ENCODE measurements at places on chromosomes 1 and 21.

DNA sequence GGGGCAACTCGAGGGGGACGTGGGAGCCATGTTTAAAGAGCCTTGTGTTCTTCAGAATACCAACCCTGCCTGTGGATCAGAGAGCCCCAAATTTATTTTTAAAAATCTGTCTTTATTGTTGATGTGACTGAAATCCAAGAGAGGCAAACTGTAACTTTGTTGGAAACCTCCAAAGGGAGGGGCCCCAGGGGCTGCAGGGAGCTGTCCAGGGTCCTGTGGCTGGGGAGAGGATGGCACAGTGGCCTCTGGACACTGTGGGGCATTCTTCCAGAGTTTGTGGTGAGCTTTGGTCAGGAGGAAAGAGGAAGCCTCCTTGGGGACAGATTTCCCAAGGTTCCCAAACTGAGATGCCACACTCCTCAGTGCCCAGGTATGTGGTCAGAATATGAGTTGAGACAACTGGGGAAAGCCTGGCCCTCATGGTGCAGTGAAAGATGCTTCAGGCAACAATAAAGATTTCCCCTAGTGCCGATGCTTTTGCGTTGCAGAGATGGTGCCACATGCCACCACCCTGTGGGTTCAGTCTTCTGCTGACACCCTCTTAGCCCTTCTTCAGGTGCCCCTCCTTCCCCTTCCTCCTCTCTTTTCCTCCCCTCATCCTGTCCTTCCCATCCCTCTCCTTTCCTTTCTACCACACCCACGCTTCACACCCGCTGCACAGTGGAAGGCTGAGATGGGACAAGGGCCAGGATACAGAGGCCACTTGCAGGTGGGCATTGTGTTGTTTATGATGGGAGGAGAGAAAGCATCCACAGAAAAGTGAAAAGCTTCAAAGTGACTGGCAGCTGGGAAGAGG is 122.1 kb downstream of the UCK2 start:
- DNase-seq: no peak

GRCh38 chr1:44542420-44543063 is 131.7 kb downstream of the TMEM53 start:
- no peak for DNase-seq

GRCh38 chr1:159743651-159744410 is 29.4 kb upstream of the CRP start:
- DNase-seq: no peak

- peak; percentile 30 for DNase-seq
These were observed 67.4 kb downstream of the DMRTB1 start for GRCh38 chr1:53526451-53527101.

GRCh38 chr21:34800797-34801518 is 132.2 kb downstream of the CLIC6 start:
- DNase-seq: no peak

DNA sequence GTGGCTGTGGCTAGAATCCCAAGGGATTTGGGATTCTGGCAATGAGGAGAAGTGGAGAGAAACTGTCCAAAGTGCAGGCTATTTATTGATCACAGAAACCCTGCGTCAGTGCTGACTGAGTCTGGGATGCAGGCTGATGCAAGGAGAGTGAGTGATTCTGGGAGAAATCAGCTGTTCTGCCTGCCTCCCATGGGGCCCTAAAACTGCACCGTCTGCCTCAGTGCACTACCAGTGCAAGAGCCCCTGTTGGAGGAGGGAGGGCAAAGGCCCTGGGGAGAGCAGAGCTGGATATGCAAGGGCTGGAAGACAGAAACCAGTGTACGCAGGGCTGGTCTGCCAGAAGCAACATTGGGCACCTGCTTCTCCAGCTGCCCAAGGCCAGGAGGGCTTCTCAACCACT is 42.6 kb downstream of the C1orf198 start:
- DNase-seq: no peak

DNA sequence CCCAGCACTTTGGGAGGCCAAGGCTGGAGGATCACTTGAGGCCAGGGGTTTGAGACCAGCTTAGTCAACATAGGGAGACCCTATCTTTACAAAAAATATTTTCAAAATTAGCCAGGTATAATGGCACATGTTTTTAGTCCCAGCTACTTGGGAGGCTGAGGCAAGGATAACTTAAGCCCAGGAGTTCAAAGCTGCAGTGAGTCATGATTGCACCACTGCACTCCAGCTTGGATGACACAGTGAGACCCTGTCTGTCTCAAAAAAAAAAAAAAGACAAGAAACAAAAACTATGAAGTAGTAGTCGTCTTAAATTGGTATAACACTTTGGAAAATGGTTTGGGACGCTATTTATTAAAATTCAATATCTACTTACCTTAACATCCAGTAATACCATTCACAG is 7.7 kb downstream of the AIM2 start:
- peak; percentile 51 for DNase-seq

DNA sequence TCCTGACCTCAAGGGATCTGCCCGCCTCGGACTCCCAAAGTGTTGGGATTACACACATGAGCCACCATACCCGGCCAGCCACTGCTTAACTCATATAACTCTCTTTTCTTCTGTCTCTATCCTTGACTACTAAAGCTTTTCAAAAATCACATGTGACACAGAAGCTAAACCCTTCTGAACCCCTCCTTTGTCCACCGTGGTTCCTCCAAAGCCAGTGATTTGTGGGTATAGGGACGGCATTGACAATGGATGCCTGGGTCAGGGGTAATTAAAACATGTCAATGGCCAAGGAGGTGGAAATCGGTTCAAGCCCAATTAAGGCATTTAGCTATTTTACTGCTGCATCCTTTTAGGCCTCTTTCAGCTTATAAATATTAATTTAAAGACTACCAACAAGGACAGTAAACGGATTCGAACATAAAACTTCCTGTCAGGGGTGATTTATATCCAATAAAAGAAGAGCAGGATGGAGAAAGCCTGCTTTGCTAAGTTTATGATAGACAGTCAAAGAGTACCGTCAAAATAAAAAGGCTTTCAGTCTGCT is 242.3 kb downstream of the GPATCH2 start:
- no peak for DNase-seq

- DNase-seq: no peak
These were observed 186.3 kb downstream of the TPR start for GRCh38 chr1:186188736-186189135.

GRCh38 chr1:35270836-35271235 is 2.3 kb downstream of the ZMYM4 start:
- no peak for DNase-seq

- DNase-seq: peak; percentile 85
These were observed 15.4 kb upstream of the GPR37L1 start for GRCh38 chr1:202107321-202107761.

GRCh38 chr1:93619507-93620171 is 62.0 kb downstream of the BCAR3 start:
- DNase-seq: no peak

- DNase-seq: peak; percentile 79
These were observed 1.2 kb downstream of the PIK3C2B start for GRCh38 chr1:204493145-204493983.

GRCh38 chr1:31263408-31263807 is 23.7 kb upstream of the NKAIN1 start:
- DNase-seq: no peak

DNA sequence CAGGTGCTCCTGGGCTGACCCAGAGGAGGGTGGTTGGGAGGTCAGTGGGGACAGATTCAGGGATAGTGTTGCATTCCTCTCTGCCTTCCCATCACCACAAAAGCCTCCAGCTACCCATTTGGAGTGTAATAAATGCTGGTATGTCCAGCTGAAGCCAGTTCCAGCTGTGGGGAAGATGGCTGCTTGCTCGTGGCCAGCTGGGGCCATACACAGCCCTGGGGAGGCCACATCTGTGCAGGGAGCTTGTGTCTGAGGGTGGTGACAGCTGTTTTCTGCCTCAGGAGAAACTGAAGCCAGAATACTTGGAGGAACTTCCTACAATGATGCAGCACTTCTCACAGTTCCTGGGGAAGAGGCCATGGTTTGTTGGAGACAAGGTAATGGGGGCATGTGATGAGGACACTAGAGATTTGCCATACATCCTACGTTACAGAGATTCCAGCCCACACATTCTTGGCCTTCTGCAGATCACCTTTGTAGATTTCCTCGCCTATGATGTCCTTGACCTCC is 2.7 kb downstream of the GSTM4 start:
- DNase-seq: no peak

DNA sequence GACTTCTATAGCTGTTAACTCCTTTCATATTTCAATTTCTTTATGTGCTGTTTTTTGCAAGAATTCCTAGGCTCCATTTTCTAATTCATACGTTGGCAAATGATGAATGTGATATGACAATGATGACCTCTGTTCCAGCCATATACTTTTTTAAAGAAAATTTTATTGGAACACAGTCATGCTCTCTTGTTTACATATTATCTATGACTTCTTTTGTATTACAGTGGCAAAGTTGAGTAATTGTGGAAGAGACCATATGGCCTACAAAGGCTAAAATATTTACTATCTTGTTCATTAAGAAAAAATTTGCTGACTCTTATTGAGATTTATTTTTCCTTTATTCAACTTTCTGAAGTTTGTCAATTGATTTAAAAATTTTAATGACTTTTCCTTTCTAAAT is 7.1 kb downstream of the IFI44L start:
- DNase-seq: no peak

DNA sequence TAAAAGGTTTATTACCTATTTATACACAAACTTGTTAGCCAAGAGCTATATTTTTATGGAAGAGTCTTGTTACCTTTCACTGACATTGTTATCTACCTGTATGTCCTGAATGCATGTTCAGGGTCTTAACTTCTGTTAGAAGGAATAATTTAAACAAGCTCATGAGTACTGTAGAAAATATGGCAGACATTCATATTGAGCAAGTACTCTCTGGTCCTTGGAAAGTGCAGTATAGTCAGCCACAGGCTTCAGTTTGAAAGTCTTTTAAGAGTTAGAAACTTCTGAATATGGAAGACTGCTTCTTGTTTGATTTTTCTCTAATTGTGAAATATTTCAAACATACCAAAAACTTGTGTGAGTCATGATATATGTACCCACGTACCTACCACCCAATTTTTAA is 16.6 kb downstream of the DIP2A start:
- no peak for DNase-seq

DNA sequence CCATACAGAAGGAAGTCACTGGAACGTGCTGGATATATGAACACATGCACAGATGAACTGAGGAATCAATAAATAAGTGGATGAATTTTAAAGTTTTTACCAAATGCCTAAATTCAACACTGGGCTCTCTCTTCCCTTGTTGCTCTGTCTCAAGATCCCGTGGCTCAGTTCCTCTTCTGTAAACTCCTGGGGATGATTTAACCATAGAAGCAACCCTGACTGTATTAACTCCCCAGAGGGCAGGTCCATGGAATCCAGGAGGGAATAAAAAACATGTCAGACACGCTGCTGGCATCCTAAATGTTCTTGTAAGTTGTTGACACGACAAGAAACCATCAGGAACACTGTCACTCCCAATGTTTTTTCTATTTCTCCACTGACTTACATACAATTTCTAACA is 45.3 kb upstream of the GPR157 start:
- DNase-seq: no peak

DNA sequence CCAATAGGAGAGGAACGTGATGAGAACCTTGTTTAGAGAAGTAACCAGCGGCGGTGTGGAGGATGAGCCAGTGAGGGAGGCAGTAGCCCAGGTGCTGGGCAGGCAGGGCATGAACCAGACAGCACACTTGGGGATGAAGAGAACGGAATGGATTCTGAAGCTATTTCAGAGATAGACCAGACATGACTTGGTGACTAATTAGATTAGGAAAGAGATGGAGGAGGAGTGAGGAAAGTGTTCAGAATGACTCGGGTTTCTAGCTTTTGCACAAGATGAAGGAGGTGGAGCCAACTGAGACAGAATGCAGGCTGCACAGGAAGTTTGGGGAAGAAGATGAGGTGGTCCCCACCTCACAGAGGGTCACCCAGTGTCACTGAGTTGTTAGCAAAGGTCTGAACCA is 5.1 kb downstream of the PEF1 start:
- no peak for DNase-seq

- DNase-seq: peak; percentile 56
These were observed 112.6 kb downstream of the ADAMTS1 start for GRCh38 chr21:26732432-26733221.

GRCh38 chr1:58927041-58927721 is 143.3 kb upstream of the JUN start:
- no peak for DNase-seq

GRCh38 chr1:76144247-76144646 is 69.7 kb downstream of the ST6GALNAC3 start:
- DNase-seq: no peak

DNA sequence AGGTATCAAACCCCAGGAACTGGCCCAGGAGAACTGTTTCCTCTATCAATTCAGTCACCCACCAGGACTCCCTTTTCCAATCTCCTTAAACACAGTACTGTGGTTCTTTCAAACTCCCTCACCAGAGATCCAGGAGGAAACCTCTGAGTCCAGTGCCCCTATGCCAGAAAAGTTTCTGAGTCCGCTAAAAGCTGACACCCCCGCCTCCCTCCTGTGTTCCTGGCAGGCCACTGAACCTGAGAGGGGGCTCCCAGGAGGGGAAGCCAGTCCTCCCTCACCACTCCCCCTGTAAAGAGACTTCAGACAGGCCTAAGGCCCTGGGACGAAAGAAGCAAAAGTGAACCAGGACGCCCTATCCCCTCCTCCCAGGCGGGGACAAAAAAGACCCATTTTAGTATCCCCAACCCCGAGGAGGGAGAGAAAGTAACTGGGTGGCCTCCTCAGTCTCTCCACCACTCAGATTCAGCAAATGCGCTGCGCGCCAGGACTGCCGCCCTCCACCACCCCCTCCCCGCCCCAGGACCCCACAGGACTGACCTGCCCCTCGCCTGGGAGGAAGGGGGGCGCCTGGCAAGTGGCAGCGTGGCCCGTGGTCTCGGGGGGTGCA is 624 bp downstream of the SLC41A1 start:
- DNase-seq: no peak

GRCh38 chr1:167669209-167670124 is 39.4 kb downstream of the RCSD1 start:
- DNase-seq: no peak

DNA sequence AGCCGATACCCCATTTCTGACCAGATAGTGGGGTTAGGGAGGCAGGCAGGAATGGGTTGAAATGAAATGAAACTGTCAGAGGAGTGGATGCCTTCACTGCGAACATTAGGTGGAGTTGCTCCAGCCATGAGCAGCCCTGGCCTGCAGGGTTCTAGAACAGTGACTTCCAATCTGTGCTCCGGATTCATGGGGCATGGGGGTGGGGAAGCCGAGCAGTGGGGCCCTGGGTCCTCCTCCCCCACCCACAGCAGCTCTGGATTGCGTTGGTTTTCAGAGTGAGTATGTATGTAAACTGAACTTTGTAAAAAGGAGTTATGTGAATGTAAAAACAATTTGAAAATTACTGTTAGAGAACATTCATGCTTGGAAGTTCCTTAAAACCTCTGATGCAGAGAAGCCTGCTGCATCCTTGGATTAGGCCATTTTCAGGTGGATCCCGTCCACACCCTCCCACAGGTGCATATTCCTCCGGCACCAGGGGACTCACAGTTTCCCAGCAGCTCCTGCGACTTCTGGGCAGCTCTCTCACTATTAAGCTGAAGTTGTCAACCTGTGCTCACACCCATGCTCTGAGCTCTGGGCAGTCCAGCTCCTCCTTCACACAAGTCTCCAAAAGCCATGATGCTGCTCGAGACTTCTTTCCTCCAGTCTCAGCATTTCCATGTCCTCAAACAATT is 54.4 kb upstream of the EDN2 start:
- no peak for DNase-seq
